Stimulated activated CD8-positive, alpha-beta memory T cell treated with anti-CD3 and anti-CD28 coated beads, Interleukin-4, amount 100 ng/mL, for 24 hours (primary cell): ENCODE measurements at places on chromosomes 7 and 10.

GRCh38 chr10:77090381-77091356 is 546.9 kb downstream of the KCNMA1 start:
- DNase-seq = no peak

DNA sequence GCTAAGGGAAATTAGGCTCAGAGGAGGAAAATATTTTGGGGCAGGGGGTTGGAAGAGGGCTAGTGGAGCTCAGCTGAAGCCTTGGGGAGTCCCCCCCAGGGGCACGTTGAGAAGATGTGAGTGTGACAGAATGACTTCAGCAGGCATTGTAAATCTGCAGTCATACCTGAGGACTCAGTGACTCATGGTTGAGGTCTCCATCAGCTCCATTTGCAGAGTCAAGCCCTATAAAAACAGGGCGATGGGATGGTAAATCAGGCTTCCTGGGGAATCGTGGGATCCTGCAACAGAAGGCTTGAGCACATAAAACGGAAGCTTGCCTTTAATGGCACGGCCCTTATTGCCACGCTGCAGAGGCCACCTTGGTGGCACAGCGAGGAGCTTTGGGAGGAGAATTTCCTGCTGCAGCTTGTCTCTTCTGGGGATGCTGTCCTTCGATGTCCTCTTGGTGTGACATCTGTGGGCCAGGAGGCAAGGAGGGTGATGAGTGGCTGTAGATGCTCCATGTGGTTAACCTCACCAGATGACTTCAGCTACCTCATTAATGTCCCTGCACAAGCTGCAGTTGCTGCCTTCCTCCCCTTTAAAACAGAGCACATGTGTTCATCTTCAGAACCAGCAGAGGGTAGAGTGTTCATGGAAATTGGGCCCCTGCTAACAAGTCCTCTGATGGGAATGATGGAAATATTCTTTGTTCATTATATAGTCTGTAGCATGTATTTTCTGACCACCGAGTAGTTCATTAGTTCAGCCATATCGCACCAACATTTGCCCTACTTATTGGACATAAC is 285.9 kb downstream of the LRMDA start:
- DNase-seq = no peak

GRCh38 chr10:79203014-79203644 is 134.4 kb downstream of the ZMIZ1 start:
- no peak for DNase-seq

DNA sequence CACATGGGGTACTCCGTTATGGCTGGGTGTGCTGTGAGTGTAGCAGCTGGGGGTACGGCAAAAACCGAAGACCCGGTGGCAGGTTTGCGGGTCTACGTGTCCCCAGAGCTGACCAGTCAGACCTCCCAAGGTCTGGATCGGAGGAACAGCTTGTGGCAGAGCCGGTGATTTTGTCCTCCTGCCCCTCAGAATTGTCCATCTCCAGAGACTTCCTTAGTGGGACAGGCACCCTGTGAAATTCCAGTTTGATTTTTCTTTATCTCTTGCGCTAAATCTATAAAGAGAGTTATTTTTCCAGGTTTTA is 1.0 kb downstream of the EIF3B start:
- DNase-seq = no peak

DNA sequence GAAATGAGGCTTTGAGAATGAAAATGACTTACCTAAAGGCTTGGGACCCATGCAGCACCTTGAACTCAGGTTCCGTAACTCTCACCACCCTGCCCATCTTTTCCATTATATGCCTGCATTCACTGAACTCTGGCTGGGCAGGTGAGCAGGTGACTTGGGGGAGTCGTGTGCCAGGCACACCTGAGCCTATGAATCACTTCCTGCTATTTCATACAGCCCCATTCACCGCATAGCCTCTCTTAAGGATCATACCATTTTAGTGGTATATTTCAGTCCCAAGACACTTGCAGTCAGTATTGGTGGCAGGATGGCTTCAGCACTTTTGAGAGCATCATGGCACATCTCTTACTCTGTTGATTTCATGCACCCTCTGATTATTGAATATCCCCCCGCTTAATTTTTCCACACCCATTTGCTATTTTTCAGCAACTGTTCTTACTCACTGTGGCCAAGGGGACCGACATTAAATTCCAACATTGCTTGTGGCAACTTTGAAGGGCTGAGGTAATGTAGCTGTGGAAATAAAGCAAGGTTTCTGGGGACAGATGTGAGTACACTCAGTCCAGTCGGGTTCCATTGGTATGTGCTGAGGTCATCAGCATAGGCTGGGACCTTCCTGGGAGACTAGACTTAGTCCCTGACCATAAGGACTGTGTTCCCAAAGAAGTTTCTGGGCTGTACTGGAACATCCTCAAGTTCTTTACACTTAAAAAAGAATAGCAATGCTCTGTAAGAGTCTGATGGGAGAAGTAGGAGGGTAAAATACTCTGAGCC is 39.8 kb upstream of the ZNF438 start:
- DNase-seq = no peak

DNA sequence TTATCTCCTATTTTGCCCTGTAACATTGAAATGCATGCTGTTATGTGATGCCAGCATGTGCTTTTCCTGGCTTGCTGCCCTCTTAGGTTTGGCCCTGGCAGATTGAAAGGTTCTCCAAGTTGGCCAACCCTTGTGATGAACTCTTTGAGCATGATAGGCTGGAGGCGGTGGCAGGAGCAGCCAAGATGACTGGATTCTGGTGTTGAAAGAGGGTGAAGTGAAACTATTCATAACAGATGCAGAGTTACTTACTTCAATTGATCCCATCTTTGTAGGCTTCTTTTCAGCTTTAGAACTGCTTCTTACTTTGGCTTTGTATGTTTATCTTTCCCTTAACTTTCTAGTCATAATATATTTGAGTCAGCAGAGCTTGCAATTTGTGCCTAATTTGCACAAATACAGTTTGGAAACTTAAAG is 57.6 kb downstream of the BICC1 start:
- DNase-seq = no peak

DNA sequence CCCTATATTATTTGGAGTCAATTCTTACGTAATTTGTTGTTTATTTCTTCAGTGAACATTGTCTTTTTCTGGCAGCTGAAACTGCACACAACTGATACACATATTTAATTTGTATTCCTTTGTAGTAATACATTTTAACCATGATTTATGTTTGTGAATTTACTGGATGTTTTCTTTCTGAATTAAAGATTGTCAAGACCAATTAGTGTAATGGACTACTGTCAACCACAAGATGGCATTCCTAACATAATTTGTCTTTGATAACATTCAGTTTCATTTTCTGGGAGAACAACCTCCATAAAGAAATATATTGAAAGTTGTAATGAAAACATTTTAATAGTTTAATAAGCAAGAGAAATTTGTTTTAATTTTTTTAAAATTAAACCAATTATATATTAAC is 10.1 kb downstream of the THNSL1 start:
- DNase-seq = no peak

GRCh38 chr10:60348982-60349381 is 40.7 kb downstream of the ANK3 start:
- no peak for DNase-seq

GRCh38 chr10:110327262-110327914 is 22.7 kb upstream of the SMNDC1 start:
- no peak for DNase-seq

GRCh38 chr10:110977662-110978061 is 58.3 kb downstream of the SHOC2 start:
- DNase-seq = no peak

GRCh38 chr7:119925581-119926289 is 347.2 kb upstream of the KCND2 start:
- DNase-seq = no peak

GRCh38 chr7:99041526-99041925 is 102.4 kb downstream of the SMURF1 start:
- DNase-seq = no peak

- DNase-seq = no peak
Measured at GRCh38 chr10:11757454-11757820, 15.3 kb downstream of the ECHDC3 start.

DNA sequence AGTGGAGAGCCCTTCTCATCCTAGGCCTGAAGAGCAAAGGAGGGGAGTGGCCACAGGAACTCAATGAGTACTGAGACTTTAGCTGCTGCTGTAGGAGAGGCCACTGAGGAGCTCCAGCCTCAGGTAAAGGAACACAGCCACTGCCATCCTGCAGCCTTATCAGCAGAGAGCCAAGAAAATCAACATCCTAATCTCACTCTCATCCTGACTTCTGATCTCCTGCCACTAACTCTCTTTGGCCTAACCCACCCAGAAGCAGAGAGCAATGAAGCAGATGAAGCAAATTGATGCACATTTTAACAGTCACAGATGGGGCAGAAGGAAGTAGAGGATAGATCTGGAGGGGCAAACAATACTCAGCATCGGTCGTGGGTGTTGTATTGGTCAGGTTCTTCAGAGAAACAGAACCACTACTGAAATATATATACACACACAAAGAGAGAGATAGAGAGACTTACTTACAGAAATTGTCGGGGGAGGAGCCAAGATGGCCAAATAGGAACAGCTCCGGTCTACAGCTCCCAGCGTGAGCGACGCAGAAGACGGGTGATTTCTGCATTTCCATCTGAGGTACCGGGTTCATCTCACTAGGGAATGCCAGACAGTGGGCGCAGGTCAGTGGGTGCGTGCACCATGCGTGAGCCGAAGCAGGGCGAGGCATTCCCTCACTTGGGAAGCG is 297.6 kb downstream of the MTERF1 start:
- DNase-seq = no peak

DNA sequence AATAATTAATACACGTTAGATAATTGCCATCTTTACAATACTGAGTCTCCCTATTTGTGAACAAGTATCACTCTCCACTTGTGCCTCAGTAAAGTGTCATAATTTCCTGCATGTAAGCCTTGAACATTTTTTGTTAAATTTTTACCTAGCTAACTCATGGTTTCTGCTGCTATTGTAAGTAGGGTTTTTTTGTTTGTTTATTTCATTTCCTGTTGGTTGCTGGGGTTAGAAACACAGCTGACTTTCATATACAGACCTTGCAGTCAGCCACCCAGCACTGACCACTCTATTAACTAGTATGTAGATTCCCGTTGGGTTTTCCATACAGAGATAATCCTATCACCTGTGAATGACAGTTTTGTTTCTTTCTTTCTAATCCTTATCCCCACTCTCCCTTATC is 133.3 kb downstream of the MPP7 start:
- no peak for DNase-seq

DNA sequence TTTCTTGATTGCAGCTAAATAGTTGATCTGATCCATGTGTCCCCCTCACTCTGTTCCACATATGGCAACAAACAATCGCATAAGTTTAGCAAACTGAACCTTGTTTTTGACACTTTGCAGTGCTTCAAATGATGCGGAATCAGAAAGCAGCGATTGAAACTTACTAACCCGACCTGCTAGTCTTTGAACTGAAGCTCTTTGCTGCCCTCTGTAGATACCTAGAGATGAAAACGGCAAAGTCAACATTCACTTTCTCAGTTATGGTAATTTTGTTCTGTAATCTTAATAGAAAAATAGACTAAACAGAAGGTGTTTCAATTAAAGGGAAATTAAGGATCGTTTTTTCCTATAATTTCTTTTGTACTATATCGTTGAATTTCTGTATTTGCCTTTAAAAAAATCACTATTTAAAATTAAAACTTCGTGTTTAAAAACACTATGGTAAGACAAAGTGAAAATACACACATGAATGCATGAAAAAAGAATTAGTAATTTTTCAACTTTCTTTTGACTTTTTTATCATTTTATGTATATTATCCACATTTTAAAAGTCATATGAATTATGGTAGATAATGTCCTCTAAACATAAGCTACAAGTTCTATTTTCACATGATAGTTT is 276.5 kb downstream of the MAGI2 start:
- DNase-seq = no peak

DNA sequence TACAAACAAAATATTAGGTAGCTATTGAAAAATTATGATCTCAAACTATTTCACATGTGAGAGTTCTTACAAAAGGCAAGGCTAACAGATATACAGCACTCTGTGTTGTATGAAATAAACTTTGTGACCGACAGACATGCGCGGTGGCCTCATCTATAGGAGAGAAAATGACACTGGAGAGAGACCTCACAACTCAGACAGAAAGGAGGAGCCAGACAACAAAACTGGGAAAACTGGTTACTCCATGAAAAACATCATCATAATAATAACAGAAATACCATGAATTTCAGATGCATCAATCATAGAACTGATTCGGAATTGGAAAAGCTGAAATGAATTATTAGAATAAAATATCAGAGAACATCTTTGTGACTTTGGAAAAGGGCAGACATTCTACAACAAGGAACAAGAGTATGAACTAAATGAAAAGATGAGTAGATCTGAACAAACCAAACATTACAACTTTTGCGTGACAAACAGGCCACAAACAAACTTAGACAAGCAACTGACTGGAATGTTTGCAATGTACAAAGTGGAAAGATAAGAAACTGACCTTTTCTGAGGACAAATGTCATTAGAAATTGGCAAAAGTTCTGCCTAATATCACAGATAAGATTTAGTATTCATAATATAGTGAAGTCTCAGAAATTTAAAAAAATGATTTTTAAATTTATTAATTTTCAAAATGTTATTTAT is 69.3 kb downstream of the TNS3 start:
- DNase-seq = no peak

DNA sequence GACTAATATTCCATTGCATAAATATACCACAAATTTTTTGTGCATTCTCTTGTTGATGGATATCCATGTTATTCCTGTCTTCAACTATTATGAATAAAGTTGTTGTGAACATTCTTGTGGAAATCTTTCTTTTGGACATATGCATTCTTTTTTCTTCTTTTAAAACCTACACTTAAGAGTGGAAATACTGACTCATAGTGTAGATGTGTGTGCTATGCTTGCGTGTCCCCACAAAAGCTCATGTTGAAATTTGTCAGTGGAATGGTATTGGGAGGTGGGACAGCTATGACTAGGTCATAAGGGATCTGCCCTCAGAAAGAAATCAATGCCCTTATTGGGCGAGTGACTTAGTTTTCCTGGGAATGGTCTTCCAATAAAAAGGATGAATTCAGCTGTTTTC is 203.6 kb upstream of the PRSS58 start:
- no peak for DNase-seq

DNA sequence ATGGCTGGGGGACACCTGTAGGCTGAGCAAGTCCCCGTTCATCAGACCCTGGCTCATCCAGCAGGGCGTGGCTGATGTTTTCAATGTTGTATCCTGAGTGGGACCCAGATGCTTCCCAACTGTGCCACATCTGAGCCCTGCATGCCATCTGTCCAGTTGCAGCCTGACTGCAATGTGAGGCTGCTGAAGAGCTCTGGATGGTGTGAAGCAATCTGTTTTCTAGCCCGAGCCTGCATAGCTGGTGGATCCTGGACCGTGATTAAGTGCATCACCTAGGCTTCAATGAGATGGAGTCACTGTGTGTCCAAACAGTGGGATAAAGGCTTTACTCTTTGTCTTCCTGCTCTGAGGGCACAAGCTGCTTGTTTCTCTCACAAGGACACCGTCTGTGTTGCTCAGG is 99.8 kb downstream of the TCF7L2 start:
- no peak for DNase-seq

GRCh38 chr10:17888189-17888588 is 63.5 kb upstream of the SLC39A12 start:
- DNase-seq = no peak

- DNase-seq = no peak
Measured at GRCh38 chr10:72087392-72087968, 871 bp downstream of the SPOCK2 start.

- DNase-seq = no peak
Measured at GRCh38 chr10:9707216-9707615, 1310.5 kb upstream of the CELF2 start.

GRCh38 chr10:17548770-17549169 is 68.4 kb downstream of the HACD1 start:
- DNase-seq = no peak
